Daoy (cell line): ENCODE measurements at places on chromosomes 7 and 10. TPM values are rescaled to one million over a fixed set of nuclear protein-coding genes. Genes with fewer than 3 reads are reported as not detected.

DNA sequence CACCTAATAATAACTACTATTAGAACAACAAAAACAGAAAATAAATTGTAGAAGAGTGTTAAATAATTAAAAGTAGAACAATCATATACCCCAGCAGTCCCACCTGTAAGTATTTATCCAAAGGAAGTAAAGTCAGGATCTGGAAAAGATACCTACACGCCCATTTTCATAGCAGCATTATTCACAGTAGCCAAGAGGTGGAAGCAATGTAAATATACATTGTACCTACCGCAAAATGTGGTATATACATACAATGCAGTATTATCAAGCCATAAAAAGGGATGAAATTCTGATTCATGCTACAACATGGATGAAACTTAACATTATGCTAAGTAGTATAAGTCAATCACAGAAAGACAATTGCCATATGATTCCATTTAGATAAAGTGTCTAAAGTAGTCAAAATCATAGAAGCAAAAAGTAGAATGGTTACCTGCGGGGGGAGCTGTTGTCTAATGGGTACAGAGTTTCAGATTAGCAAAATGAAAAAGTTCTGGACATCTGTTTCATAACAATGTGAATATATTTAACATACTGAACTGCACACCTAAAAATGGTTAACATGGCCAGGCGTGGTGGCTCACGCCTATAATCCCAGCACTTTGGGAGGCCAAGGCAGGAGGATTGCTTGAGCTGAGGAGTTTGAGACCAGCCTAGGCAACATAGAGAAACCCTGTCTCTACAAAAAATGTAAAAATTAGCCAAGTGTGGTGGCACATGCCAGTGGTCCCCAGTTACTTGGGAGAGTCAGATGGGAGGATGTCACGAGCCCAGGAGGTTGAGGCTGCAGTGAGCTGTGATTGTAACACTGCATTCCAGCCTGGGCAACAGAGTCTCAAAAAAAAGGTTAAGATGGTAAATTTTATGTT is 6.0 kb upstream of the TMED4 start:
- peak; percentile 69 for DNase-seq

DNA sequence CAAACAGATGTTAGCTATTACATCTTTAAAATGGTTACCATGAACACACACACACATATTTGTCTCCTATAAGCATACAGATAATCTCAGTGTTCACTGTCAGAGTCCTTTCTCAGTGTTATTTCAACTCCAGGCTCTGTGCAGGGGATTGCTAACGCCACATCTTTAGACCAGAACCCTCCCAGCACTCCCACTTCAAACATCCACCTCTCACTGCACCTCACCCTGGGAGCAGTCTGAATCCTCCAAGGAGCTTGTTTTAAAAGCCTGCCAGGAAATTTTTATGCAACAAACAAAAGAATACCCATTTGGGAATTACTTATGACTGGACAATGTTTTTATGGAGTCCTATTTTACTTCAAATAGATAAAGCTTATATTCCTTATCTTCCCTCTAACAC is 107.4 kb downstream of the PARD3 start:
- no peak for DNase-seq

DNA sequence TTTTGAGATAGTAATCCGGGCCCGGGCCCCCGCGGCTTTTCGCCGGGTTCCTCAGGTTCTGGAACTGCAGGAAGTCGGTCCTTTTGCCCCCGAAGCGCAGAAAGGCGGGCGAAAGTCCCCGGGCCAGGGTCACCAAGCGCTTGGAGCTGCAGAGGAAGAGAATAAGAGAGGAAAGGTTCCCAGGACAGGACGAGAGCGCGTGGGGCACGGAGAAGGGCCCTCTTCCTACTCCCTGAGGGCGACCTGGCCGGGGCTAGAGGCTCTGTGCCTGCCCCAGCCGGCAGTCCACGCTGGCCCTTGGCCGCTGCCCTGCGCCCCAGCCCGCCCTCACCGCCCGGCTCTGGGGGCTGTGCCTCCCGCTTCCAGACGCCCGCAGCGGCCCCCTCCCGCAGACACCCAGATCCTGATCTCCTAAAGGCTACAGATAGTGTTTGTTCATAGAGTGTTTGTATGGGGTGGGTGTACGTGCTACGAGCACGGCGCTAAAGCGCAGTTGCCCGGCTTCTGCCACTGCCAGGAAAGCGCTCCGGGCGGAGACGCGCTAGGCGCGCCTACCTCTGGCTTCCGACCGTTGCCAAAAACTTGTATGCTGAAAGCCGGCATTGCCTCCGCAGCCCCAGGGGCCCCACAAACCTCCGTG is 3.2 kb downstream of the HPSE2 start:
- peak; percentile 52 for DNase-seq

DNA sequence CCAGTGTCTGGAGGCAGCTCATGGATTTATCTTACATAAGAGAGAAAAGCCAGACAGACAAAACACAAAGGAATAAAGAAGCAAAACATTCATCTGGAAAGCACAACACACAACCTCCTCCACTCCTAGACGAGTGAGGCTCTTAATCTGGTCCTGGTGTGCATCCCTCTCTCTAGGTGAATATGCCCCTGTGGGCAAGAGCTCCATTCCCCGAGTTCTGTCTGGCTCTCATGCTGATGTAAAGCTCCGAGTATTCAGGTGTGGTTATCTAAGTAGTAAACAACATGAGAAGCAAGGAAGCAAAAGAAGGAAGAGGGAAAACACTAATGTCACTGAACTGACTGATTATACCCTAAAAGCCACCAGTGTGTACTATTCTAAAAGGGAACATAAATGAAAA is 47.9 kb upstream of the FEZF1 start:
- no peak for DNase-seq

The CYREN gene
- total RNA-seq, result 54.7 and 58.7 TPM in 2 replicates

DNA sequence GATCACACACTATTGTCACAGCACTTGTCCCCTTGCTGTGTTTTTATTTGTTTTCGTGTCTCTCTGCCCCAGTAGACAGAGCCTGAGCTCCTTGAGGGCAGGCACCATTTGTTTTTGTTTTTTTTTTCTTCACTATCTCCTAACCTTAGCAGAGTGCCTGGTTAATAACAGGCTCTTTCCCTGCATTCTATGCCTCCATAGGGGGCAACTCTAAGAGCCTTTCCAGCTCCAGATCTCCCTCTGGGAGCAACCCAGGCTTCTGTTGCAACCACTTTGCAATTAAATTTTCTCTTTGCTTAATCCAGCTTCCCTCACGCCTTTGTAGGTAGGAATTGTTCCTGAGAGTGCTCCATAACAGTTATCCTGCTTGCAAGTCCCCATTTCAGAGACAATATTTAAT is 148.4 kb downstream of the PLXDC2 start:
- no peak for DNase-seq

DNA sequence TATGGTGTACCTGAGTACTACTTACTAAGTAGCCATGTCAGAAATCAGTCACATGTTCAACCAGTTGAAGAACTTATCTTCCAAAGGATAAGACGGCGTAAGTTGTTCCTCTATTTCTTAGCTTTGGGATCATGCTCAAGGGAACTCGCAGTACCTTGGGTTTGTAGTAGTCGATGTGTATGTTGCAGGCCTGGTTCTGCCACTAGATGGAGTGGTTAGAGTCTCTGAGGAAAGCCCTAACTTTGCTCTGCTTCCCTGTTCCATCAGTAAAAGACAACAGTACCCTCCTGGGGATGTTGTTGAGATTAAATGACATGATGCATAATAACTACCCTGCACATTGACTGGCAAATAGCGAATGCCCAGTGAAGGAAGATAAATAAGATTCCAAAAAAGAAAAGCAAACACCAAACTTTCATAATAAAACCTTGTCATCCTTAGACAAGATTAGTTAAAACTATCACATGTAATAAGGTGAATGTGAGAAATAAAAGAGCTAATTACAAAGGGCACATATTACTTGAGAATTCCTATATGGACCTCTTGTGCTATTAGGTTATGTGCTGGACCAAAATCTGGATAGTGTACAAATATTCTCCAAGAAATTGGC is 165.9 kb downstream of the ABCA13 start:
- DNase-seq, result no peak

The ZPBP gene
- not detected in 2 replicates for total RNA-seq

The ASB10 gene
- total RNA-seq, result not detected in 2 replicates
